Activated T-helper 1 cell treated with anti-CD3 and anti-CD28 coated beads, Interleukin-2, amount 50 U/mL, for 16 hours (primary cell): ENCODE measurements at places on chromosomes 2 and 18.

- no peak for DNase-seq
Measured at GRCh38 chr2:148375214-148375613, 269.3 kb upstream of the EPC2 start.

DNA sequence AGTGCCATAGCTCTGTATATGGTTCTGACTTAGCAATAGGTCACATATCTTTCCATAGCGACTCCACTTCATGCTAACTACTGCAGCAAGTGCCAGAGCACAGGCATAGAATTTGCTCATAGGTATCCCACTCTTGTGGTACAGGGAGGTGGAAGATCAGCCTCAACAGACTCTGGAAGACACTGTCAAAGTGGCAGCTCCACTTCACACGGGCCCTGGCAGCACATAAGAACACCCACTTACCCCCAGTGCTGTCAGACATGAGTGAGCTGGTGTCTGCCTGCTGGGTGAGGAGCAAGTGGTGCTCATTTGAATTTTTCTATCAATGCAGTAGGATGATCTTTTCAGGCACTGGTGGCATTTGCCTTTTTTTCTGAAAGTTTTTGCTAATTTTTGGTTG, 48.6 kb downstream of the BCL2L11 start:
- no peak for DNase-seq

GRCh38 chr2:205427112-205427511, 255.2 kb upstream of the NRP2 start:
- DNase-seq: no peak

- no peak for DNase-seq
Measured at GRCh38 chr18:37254236-37254754, 311.3 kb downstream of the CELF4 start.

DNA sequence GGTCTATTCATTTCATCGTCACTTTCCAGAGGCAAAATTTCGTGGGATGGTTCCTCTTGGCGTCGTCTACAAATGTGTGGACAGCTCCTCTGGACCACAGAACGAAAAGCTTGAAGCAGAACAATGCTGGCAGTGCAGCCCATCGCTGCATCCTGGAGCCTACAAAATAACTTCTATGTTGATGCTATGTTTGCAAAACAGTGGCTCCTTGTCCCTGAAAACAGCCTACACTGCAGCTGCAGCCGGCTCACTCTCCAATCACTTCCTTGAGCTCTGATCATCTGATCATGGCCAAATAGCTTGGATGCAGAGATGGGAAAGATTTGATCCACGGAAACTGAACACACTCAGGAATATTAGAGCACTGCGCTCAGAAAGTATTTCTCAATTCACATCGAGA, 60.0 kb downstream of the DOCK10 start:
- DNase-seq: no peak

DNA sequence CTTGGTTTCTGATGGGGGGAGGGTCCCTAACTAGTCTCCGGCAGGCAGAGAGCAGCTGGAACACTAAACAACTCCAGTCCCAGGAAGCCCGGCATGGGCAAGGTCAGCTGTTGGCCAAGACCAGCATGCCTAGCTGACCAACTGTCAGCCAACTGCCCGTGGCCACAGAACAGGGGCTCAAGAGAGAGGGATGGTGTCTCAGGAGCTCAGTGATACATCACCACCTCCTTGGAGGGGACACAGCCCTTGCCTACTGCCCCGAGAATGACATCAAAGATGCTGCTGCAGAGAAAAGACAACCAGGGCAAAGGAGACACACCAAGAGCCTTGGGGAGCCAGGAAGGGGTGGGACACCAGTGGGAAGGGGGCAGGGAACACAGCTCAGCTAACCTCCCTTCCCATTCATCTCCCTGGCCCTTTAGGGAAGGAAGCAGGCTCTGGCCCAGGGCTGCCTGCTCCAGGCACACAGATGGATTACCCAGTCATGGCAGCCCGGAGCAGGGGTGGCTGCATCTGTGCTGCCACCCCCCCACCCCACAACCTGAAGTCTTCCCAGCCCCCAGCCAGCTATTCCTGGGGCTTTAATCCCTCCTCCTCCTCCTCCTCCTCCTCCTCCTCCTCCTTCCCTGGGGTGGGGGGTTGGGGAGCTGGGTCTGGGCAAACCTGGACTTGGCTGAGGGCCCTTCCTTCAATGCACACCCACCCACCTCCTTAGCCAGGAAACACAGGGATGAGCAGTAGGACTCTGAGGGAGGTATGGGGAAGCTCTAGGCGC, 1.9 kb downstream of the BIN1 start:
- DNase-seq: no peak

GRCh38 chr2:236302555-236302954, 38.3 kb upstream of the ASB18 start:
- no peak for DNase-seq

DNA sequence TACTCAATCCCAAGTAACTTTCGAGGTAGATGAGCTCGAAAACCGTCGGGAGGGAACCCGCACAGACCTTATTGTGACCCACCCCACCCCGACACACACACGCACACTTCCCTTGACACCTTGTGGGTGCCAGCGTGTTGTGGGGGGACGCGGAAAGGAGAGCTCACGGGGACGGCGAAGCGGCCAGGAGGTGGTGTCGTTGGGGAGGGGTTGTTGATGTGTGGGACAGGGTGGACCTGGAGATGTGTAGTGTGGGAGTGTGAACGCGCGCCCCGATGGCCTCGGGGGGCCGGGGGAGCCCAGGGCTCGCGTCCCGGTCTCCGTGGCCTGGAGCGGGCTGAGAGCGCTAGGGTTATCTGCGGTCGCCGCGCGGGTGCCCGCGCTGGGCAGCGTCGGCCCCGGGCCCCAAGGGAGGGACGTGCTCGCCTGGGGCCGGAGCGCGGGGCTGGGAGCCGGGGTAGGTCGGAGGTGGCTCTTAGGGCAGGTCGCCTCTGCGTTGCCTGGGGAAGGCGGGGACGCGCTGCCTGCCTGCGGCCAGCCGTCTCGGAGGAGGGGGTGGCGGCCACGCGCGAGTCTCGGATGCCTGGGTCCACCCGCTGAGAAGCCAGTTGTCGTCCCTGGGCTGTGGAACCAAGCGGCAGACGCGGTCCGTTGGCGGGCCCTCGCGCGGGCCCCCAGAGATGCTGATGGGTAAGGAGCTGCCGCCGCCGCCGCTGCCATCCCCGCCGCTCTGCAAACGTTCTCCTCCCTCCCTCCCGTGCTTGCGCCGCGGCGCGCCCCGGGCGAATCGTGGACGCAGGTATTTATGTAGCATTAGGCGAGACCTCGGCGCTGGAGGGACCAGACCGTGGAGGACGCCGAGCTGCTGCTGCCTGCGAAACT, 1.6 kb downstream of the KLHL29 start:
- DNase-seq: no peak

DNA sequence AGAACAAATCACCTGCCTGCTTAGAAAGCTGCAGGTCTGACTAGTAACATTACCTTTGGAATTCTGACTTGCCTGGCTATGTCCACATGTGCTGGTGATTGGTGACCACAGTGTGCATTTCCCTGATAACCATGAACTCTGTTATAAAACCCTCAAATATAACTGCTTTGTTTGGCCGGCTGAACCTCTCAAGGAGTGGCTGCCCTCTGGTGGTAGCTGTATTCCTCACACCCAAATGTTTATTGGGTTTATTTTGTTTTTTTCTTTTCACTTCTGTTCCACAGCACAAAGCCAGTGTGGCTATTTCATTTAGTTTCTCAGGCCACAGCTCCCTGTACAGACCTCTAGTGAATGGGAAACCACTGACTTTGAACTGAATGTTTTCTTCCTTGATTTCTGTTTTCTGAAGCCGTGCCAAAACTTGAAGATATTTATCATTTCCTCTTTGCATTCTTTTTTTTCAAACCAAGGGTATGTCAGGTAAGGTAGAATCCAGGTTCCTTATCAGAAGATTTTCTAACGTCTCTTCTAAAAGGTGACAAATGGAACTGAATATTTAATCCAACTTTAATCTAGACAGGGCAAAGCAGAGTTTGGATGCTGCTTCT, 549.0 kb upstream of the VRK2 start:
- DNase-seq: no peak
